ENCODE measurements at places on chromosomes 5 and 9.

DNA sequence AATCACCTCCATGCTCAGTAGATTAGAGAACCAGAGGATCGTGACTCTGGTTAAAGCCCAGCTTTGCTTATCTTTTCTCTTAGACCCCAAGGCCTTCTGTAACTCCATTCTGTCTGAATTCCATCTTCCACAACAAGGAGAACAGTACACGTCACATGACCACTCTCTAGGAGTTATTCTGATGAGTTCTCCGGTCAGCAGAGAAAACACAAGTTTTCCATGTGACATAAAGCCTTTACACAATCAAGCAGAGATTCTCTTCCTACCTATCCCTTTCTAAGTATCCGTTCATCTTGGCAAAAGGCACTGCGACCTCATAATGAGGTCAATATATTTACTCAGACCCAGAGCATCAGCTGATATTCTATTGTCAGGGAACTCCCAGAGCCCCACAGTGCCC lies 112.3 kb downstream of the TRPM6 start:
- DNase-seq, result no peak

- no peak for DNase-seq
These were observed 1012.3 kb downstream of the CDH9 start for GRCh38 chr5:26026044-26026443.

GRCh38 chr9:109861499-109861898 lies 81.5 kb downstream of the PALM2AKAP2 start:
- DNase-seq, result no peak

GRCh38 chr5:143977891-143978461 lies 166.0 kb downstream of the HMHB1 start:
- no peak for DNase-seq

- DNase-seq, result no peak
These were observed 1548.6 kb downstream of the EFNA5 start for GRCh38 chr5:106121972-106122605.

DNA sequence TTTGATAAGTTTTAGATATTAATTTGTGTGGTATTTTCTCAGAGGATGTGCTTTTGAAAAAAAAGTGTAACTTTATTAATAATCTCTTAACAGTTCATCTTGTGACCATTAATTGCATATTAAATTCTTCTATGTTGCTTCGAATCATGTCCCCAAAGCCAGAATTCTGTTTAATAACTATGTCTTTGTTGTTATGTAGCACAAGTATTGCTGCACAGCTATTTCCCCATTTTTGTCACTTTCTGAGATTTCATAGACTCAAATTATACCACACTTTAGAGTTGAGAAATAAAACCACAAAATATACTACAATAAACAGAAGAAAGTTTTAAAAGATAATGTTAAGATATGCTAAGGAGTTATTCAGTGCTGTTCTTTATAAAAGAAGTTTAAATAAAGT lies 2.8 kb downstream of the MEF2C start:
- no peak for DNase-seq

DNA sequence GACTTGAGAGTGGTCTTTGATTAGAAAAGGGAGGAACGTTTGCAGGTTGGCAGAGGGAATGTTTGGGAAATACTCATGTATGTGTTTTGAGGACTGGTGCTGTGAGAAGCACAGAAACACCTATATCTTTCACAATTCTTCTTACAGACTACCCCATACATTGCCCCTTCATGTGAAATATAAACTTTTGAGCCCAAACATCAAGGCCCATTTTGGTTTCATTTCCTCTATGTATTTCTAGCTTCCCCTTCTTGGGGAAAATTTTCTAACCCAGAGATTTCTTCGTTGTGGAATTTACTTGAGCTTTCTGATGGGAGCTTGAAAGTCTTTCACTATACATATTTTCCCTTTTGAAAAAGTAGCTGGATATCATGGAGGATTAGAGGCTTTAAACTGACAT lies 67.6 kb downstream of the FYB1 start:
- DNase-seq, result no peak

DNA sequence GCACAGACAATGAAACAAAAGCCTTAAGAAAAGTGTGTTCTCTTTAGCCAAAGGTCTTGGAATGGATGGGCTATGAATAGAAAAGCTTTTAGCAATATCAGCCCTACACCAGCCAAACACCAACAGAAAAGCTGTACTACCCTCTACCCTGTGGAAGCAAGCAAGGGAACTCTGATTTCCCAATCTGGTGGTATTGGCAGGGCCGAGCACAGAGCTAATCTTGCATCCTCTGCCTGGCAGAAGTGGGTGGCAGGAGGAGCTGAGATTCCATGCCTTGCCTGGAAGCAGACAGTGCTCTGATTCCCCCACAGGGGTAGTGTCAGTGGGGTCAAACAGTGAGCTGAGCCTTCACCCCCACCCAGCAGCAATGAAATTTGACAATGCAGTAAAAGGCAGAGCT lies 29.6 kb upstream of the ZNF782 start:
- no peak for DNase-seq

DNA sequence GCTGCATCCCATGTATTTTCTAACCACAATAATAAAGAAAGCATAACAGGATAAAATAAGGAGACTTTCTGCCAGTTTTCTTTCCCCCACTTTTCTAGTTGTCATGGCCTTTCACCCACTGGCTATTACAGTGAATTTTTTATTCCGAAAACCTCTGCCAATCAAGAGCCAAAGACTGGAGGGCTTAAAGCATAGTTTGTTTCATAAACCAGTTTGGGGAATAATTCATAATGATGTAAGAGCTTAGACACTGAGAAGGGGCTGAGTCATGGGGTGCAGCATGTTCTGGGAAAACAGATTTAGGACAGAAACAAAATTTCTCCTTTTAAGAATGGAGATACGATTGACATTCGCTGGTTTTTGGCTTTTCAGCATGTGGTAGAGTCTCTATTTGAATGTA lies 4.4 kb upstream of the GLIPR2 start:
- DNase-seq, result no peak

DNA sequence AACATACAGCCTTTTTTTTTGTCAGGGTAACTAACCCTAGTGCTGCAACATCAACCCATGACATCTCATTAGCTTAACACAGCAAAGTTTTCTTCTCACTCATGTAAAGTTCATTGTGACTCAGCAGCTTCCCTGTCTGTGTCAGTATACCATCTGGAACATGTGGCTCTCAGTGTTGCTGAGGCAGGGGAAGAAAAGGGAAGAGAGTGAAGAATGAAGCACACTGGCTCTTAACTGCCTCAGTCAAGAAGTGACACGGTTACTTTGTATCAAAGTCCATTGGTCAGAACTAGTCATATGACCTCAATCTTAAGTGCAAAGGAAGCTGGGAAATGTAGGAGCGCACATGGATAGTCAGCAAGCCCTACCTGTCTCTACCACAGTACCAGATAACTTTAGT lies 185.0 kb upstream of the ELL2 start:
- no peak for DNase-seq

DNA sequence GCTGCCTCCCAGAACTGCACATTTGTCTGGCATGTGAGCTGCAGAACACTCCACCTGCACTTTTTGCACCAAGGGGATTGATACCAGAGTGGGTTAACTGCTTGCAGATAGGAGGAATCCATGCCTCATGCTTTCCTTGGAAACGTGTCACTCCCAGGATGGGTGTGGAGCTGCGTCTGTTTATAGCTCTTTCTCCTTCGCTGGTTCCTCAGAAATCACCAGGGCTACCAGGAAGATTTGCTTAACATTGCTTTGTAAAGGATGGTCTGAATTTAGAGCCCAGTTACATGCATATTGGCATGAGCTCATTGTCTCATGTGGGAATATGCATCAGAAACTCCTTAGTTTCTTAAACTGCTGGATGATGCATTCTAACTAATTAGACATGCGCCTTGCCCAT lies 234.6 kb downstream of the GADD45G start:
- no peak for DNase-seq

- DNase-seq, result no peak
These were observed 27.6 kb downstream of the SEMA4D start for GRCh38 chr9:89470224-89470839.

GRCh38 chr9:112170968-112171367 lies 4.1 kb downstream of the SUSD1 start:
- no peak for DNase-seq

Data from stimulated activated CD4-positive, alpha-beta T cell treated with anti-CD3 and anti-CD28 coated beads, Interleukin-1b, Interleukin-23, amount 100 ng/mL, for 4 hours (primary cell).